AG09309 (cell line): ENCODE measurements at places on chromosomes 16 and 17.

GRCh38 chr17:6691546-6691945 lies 21.6 kb downstream of the SLC13A5 start:
- no peak for DNase-seq

- no peak for DNase-seq
These were observed 50.3 kb downstream of the EMP2 start for GRCh38 chr16:10529895-10530669.

- DNase-seq = no peak
These were observed 3.5 kb upstream of the PKMYT1 start for GRCh38 chr16:2983706-2984136.

- no peak for DNase-seq
These were observed 16.8 kb upstream of the DRG2 start for GRCh38 chr17:18070861-18071340.

GRCh38 chr17:69734656-69735055 lies 320.2 kb downstream of the MAP2K6 start:
- no peak for DNase-seq

DNA sequence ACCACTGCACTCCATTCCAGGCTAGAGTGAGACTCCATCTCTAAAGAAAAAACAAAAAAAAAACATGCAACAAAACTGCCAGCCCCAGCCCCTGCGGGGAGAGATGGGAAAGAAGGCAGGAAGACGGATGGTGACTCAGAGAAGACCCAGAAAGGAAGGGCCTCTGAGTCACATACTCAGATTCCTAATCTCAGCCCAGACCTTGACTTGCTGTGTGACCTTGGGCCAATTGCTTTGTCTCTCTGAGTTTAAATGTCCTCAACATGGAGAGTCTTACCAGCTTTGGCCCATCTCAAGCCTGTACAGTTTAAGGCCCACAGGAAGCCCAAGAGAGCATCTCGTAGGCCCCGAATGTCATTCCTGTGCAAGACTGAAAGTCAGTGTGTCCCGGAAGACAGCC lies 86.5 kb upstream of the LHX1 start:
- DNase-seq = no peak

DNA sequence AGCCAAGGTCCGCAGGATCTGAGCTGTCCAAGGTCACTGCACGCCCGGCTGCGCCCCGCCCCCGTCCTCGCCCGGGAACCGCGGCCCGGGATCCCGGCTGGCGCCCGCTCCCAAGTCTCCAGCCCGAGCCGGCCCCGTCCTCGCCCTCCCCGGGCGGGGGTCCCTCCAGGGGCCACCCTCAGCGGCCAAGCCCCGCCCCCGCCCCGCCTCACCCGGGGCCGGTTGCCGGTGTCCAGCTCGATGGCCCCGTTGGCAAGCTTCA lies 216 bp downstream of the VPS9D1 start:
- DNase-seq = no peak

DNA sequence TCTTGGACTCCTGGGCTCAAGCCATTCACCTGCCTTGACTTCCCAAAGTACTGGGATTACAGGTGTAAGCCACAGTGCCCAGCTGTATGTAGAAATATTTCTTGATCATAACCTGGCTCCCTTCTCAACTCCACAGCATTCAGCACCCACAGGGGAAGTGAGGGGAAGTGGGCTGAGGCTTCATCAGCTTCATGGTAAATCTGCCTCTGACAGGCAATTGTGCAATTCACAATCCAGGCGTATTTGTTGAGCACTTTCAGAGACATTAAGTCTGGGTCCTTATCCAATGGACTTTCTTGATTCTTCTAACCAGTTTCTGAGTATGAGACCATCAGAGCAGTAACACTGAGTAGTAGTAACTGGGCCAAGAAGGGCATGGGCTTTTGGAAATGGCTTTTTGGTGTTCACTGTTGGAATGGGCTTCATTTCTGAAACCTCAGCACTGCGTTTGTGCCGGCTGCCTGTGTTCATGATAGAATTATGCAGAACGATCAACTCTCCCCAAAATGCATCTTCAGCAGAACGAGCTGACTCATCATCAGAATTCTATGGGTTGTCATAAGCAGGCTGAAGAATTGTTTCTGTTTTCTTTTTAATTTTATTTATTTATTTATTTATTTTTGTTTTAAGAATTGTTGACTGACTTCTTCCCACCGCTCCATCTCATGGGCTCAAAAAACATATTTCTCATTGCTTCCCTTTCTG lies 28.9 kb downstream of the FAM20A start:
- no peak for DNase-seq

GRCh38 chr16:2008631-2009163 lies 924 bp downstream of the ZNF598 start:
- DNase-seq = no peak

DNA sequence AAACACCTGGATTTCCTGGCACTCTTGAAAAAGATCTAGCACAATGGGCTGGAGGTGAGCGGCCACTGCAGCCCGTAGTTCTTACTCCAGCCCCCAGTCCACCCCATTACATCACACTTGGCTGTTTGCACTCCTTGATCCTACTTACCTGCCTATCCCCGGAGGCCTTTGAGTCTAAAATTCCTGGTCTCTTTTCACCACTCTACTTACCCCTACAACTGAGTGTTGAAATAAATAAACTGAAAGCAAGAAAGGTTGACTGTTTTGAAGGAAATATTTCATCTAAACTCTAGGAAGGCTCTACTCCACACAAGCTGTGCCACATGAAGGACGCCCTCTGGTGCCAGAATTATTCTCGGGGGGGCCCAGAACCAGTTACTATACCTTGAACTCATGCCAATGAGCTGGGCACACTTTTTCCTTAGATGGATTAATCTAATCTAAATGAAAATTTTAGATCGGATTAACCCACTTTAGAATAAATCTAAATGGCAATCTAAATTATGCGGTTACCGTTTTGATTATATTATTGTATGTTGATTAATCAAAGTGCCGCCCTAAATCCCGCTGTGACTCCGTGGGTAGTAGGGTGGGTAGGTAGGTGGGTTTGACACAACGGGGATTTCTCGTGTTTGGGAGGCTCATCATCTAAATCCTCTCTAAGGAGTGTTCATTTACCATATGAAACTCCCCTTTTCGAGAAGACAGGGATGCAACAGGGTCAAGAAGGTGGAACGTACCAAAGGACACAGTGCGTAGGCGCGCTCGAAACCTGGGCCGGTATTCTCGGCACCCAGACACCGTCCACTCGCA lies 651 bp upstream of the EIF1 start:
- no peak for DNase-seq

GRCh38 chr17:28113269-28113668 lies 70.8 kb downstream of the NLK start:
- DNase-seq = no peak

GRCh38 chr17:7881276-7882054 lies 7.1 kb upstream of the CHD3 start:
- no peak for DNase-seq

GRCh38 chr17:82648742-82649331 lies 593 bp upstream of the WDR45B start:
- no peak for DNase-seq

GRCh38 chr16:79483336-79483735 lies 117.2 kb downstream of the MAF start:
- no peak for DNase-seq

- no peak for DNase-seq
These were observed 45.2 kb upstream of the MAF start for GRCh38 chr16:79645701-79646100.

DNA sequence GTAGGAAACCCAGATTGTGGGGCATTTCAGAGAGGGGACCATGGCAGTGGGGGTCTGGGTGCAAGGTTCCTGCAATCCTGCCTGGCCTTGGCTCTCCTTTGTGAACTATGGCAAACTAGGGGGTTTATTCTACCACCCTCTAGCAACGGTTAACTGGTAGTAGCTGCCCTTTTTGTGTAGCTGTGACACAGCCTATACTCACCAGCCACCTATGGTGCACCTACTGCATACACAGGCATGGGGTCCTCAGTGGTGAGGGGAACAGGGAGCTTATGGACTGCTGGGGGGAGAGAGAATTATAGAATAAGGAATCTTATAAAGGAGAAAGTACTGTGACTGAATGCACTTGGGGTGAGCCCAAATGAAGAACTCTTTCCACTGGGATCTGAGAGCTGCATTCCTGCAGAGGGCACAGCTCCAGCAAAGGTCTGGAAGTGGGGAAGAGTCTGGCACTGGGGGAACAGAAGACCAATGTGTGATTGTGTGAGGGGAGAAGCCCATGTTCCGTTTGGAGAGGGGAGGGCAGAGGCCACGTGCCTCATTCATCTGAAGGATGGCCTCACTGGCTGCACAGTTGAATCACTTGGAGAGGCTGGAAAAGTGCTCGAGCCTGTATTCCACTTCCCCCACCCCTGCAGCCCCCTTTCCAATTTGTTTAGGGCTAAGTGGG lies 2.1 kb downstream of the MT1X start:
- DNase-seq = no peak

- no peak for DNase-seq
These were observed 230.7 kb downstream of the BCAS3 start for GRCh38 chr17:60908324-60908723.
